Mammary microvascular endothelial cell (primary cell): ENCODE measurements at places on chromosomes 1 and 21. TPM values are rescaled to one million over a fixed set of nuclear protein-coding genes. Genes with fewer than 3 reads are reported as not detected.

Gene LIN28A
- total RNA-seq: not detected in 2 replicates

Gene FAM163A
- 0.30 and 0.47 TPM in 2 replicates for total RNA-seq

Gene TIAM1
- total RNA-seq: 0.89 and 4.4 TPM in 2 replicates

Gene HSD11B1
- 0.10 and 0.13 TPM in 2 replicates for total RNA-seq

Gene NCSTN
- 71.8 and 79.2 TPM in 2 replicates for total RNA-seq

Gene KLHDC7A
- total RNA-seq: not detected in 2 replicates

Gene FCRL2
- total RNA-seq: not detected in 2 replicates

Gene LRRC39
- total RNA-seq: 0.13 TPM in 1 of 2 replicates, not detected in the other

Gene CYP4B1
- total RNA-seq: not detected in 2 replicates

Gene C1orf210
- total RNA-seq: not detected in 2 replicates

Gene SPRR2G
- not detected in 2 replicates for total RNA-seq

Gene ZFP69B
- 3.9 and 4.7 TPM in 2 replicates for total RNA-seq

Gene CRYBG2
- total RNA-seq: not detected in 2 replicates

Gene SLAMF6
- total RNA-seq: not detected in 2 replicates

Gene E2F2
- 1.9 and 2.7 TPM in 2 replicates for total RNA-seq

Gene PPIE
- 40.9 and 42.3 TPM in 2 replicates for total RNA-seq

Gene TAS1R1
- total RNA-seq: 0.10 TPM in 1 of 2 replicates, not detected in the other

Gene VSIG8
- total RNA-seq: not detected in 2 replicates

Gene DHRS3
- total RNA-seq: 181 and 201 TPM in 2 replicates

Gene RHEX
- not detected in 2 replicates for total RNA-seq

Gene KRTAP10-9
- not detected in 2 replicates for total RNA-seq
